Effector memory CD4-positive, alpha-beta T cell (primary cell): ENCODE measurements at places on chromosomes 5 and 9.
A peak's percentile ranks its signal among the peaks of the same experiment; 100 is the strongest.

DNA sequence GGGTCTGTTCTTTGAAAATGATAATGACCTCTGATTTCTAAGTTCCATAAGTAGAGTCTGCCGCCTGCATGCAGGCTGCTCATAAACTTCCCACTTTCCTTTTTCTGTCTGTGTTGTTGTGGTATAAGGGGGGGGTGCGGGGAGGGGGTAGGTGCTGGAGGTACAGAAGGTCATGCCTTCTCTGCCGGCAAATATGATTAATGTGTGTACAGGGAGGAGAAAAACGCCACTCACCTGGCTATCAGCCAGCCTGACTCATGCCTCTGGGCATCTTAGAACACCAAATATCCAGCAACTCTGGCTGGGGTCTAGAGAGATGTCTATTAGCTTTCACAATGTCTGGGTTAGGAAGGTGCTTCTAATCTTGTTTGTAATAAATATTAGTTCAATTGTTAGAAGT, 128.3 kb downstream of the EFNA5 start:
- DNase-seq, result no peak

DNA sequence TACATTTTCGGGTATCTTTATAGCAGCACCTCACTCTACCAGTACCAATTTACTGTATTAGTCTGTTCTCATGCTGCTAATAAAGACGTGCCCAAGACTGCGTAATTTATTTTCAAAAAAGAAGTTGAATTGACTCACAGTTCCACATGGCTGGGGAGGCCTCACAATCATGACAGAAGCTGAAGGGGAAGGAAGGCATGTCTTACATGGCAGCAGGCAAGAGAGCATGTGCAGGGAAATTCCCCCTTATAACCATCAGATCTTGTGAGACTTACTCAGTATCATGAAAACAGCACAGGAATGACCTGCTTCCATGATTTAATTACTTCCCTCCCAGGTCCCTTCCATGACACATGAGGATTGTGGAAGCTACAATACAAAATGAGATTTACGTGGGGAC, 602.6 kb upstream of the DAB2 start:
- no peak for DNase-seq

- no peak for DNase-seq
These were observed 101.1 kb upstream of the NR4A3 start for GRCh38 chr9:99720455-99721050.

GRCh38 chr5:151123897-151124751, 33.5 kb downstream of the ANXA6 start:
- no peak for DNase-seq

DNA sequence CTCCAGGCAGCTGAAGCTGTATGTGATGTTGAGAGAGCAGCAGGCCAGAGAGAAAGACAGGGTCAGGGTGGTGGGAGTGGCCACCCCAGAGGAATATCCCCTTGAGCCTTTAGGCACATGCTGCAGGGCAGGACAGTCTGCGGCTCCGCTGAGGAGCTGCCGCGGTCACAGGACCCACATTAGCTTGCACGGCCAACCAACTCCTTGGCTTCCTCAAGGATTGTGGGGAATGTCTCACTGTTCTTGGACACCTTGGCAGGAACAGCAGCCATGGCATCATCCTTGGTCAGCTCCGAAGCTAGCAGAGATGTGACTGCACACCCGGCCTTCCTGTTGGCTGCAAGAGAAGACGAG, 27.8 kb downstream of the PCDHGC5 start:
- DNase-seq, result no peak

DNA sequence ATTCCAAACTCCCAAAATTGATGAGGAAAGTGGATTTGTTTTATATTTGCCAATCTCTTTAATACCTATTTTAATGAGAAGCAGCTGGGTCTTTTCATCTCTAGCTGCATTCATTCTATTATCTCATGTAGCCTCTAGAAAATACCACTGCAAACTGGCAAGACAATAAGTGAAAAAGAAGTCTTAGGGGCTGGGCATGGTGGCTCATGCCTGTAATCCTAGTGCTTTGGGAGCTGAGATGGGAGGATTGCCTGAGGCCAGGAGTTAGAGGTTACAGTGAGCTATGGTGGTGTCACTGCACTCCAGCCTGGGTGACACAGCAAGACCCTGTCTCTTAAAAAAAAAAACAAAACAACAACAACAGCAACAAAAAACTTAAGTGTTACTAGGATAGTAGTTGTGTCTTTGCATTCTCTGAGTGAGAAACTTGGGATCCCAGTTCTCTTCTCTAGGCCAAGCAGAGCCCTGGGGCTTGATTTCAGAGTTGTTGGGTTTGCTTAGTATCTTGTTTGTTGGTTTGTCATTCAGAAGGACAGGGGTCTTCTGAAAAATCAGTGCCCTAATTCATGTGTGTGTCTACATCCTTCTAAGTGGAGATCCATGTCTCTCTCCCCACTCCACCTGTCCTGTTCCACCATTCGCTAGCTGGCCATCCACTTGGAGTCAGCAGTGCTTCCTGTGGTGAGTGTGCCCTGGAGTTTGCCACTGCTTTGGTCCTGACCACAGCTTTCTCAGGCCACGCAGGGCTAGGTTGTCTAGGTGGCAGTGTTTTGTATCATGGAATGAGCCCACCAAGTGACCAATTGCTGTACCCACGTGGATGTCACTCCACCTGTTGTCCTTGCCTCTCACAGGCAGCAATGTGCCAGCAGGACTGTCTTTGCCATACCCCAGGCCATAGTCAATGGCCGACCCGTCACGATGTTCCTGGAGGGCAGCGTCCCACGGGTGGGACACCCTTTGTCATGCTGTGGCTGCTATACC, 19.5 kb downstream of the MARCHF6 start:
- DNase-seq, result no peak

GRCh38 chr5:37662362-37662761, 177.5 kb downstream of the GDNF start:
- DNase-seq, result no peak

DNA sequence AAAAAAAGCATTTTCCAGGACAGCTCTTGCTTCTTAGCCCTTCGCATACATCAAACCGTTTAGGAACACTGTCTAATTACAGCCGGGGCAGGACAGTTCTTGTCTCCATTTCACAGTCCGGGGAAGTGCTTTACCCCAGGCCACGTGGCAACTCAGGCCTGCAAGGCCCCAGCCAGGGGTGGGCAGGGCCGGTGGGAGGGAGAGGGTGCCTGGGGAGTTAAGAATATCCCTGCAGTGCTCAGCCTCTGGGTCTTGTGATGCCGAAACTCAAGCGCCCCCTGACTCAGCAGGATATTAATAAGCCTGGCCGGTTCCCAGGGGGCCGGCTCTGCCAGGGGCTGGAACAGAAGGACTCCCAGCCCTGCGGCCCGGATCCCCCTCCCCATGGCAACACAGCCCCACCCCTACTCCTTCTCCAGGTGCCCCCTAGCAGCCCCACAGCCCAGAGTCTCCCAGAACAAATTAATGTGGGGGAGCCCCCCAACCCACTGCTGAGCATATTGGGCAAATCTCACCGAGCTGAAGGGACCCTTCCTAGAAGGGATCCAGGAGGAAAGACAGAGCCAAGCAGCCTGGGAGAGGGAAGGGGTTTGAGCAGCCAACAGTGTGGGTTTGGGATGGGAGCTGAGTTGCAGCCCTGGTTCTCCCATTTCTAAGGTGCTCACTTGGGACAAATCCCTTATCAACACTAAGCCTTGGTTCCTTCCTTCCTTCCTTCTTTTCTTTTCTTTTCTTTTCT, 45.3 kb downstream of the PLPP7 start:
- DNase-seq, result no peak

DNA sequence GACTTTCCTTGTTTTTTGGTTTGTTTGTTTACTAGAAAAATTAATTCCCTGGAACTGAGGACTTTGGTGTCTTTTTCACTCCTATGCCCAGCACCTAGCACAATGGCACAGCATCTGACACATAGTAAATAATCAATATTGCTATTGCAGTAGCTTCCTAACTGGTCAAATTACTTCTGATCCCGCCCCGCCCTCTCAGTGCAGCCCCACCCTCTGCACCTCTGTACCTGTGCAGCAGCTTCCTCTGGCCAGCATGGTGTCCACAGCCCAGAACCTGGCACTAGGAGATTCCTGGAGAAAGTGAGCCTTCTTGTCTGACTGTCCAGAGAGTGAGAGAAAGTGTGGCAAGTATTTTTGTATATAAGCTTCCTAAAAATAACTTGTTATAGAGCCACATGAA, 343.2 kb downstream of the ZNF608 start:
- no peak for DNase-seq

GRCh38 chr9:13677801-13678200, 398.3 kb upstream of the MPDZ start:
- DNase-seq, result no peak

GRCh38 chr5:159944056-159944600, 27.8 kb downstream of the ADRA1B start:
- DNase-seq, result no peak

GRCh38 chr5:83549674-83550073, 78.1 kb downstream of the VCAN start:
- DNase-seq, result no peak

- DNase-seq, result peak; percentile 21
These were observed 52.1 kb upstream of the EXOC3 start for GRCh38 chr5:390623-391491.

- DNase-seq, result no peak
These were observed 69.8 kb upstream of the RASEF start for GRCh38 chr9:83132768-83133167.

- no peak for DNase-seq
These were observed 16.4 kb upstream of the DMAC1 start for GRCh38 chr9:7816021-7816420.

DNA sequence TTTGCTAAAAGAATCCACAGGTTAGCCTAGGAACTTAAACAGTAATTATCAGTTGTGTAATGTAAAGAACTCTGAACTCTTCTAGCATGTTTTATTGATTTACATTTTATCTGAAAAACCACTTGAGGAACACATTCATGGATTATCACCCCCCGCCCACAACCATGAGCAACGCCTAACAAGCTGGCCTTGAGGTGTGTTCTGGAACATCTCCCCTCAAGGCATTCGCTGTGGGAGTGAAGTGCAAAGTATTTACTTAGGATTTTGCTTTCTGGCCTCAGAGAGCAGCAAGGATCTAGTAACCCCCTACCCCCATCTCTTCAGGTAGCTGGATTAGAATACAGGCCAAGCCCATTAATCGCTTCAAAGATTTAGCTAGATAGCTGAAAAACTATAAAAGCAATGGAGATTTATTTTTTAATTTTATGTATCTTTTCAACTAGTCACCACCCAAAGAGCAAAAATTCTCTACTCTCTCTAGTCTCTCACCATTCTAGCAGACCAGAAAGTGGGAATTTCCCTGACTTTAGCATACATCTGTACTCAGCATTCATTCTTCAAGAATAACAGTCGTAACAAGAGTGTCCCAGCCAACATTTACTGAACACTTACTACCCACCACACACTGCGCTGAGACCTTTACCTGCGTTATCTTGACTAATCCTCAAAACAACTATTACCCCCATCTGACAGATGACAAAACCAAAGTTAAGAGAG, 37.2 kb downstream of the DDX31 start:
- no peak for DNase-seq

- DNase-seq, result no peak
These were observed 33.6 kb upstream of the GABRP start for GRCh38 chr5:170749911-170750431.

GRCh38 chr9:121071756-121072421, 2.9 kb upstream of the CNTRL start:
- no peak for DNase-seq

DNA sequence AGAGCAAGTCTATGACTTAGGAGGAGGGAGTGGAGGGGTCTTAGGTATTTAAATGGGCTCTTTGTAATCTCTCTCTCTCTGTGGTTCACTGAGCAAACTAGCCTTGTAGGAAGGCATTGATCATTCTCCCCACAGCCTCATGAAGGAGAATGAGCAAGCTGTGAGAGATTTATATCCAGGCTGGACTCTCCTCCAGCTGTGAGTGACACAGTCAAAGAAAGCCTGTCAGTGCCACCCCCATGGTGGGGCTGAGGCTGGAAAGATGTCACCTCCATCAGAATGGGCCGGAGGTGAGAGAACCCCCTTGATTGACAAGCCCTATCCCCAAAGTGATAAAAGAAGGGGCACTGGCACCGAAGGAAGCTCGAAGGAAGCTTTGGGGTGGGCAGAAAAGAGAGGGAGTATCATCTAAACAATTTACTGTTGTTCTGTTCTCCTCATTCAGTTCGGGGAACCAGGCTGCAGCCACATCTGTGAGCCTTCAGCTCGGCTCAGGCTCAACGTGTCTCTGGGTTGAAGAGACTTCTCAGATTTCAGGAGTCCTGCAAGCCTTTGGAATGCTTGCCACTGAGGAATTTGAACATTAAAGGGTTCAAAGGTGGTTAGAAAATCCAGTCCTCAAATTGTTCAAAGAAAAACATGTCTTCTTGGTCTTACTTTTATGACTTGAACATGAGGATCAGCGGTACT, 538.2 kb upstream of the ZNF462 start:
- DNase-seq, result no peak

GRCh38 chr5:141496038-141496437, 7.2 kb downstream of the PCDHGC5 start:
- no peak for DNase-seq

GRCh38 chr9:36263683-36264082, 5.4 kb upstream of the GNE start:
- no peak for DNase-seq

- DNase-seq, result no peak
These were observed 199.6 kb downstream of the SYK start for GRCh38 chr9:91001146-91001611.

DNA sequence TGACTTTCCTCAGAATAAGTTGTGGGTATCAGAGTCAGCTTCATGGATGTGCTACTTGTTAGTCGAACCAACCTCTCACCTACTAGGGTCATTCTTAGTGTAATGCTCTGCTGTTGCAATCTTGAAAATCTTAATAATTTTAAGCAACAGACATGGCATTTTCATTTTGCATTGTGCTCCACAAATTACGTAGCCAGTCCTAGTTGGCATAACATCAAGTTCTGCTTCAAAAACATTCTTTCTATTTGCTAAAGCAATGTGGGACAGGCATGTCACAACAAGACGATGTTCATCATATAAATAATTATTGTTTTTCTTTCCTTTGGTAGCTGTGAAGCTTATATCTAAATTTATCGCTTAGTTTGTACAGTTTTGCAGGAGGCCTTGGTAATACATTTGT, 39.3 kb upstream of the CDH12 start:
- no peak for DNase-seq

GRCh38 chr9:63817622-63818518, 1467.1 kb downstream of the FOXD4L5 start:
- DNase-seq, result peak; percentile 43

DNA sequence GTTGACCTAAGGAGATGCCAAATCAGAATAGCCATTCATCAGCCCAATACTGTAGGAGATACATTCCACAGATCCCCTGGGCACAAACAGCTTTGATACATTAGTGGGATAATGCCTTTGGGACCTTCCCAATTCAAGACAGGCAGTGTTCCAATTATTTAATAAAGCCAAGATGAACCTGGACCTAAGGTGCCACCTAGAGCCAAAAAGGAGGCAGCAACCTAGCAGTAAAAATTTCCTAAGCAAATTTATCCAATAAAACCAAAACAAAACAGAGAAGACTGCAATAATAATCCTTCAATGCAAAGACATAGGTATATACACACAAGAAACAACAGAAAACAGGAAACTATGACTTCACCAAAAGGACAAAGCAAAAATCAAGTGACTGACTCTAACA, 253.0 kb downstream of the HINT1 start:
- no peak for DNase-seq

GRCh38 chr5:93589829-93590215, 6.8 kb downstream of the NR2F1 start:
- DNase-seq, result no peak
